ENCODE measurements at places on chromosomes 12 and 14. TPM values are rescaled to one million over a fixed set of nuclear protein-coding genes. Genes with fewer than 3 reads are reported as not detected.

The KRT79 gene
- not detected for total RNA-seq

DNA sequence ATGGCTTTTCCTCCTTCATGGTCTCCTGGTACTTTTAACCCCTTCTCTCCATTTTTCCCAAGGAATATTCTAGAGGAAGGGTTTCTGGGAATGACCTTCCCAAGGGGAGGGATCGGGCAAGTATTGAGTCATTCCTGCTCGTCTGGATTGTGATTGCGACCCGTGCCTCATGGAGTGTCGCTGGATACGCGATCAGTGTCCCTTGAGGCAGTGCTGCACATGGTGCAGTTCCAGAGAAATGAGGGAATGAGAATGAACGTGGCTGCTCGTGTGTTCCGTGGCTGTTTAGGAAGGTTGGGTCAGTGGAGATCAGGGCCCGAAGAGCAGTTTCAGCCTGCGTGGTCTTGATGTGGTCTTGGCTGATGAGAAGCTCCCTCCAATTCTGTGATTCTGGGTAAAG, 234.4 kb downstream of the CACNA1C start:
- no peak for DNase-seq

DNA sequence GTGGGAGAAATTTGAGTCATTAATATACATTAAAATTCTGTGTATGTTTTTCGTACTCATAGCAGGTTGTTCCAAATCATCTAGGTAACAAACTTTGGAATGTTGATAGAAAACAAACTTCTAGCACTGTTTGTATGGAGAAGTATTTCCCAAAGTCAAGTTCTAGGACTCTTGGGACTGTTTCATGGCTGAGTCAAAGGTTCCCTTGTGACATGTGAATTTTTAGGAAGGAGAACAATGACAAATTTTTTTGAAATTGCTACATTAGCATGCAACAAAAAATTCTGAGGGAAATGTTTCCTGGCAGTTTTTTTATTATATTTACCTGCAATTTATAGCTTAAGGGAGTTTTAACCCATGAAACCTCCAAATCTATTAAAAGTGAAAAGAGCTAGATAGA, 73.8 kb downstream of the RASSF8 start:
- no peak for DNase-seq

The SYT10 gene
- total RNA-seq, result not detected

The ARG2 gene
- total RNA-seq, result 8.6 TPM
